ENCODE measurements at places on chromosomes 2 and 18.

DNA sequence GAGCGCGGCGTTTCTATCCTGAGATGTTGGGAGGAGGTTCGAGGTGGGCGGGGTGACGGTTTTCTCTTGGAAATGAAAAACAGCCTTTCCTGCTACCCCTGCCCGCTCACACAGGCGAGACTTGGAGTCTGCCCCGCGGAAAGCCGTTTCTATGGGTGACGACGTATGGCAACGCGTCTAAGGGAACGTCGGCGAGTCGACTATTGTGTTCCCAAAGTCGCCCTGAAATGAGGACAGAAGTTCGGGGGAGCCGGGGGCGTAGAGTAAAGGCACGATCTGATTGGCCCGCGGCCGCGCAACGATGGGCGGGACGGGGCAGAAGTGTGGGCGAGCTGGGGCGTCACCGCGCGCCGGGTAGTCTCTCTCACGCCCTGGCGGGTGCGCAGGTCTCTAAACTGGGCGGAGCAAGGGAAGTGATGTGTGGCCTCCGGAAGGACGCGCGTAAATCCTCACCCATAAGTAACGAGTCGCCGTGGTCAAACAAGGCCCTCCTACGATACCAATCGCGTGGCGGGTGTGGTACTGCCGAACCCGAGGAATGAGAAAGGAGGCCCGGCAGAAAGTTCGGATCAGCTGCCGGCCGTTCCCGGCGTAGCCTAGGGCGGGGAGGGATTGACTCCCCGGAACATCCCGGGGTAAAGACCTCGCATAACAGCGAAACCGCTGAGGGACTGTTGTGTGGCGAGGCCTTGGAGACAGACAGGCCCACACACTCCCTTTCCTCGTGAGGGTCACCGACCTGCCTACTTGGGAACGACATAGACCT lies 89.6 kb downstream of the FAM161A start:
- DNase-seq, result peak; percentile 99

GRCh38 chr2:122019724-122020123 lies 264.3 kb downstream of the TSN start:
- no peak for DNase-seq

DNA sequence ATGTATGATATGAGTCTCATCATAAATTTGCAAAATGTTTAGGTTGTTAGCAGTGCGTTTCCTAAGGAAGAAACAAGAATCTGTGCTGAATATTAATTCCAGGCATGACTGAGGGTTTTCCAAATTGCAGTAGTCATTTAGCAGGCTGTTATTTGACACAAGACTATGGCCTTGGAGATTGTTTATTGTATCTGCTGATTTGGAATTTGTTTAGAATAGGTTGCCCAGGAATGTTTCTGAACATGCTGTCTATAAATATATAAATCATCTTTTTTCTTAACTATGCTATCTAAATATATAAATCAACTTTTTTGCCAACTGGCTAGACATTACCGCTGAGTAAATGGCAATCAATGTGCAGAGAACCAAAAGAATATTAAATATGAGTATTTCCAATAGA lies 90.9 kb downstream of the DOK6 start:
- peak; percentile 17 for DNase-seq

DNA sequence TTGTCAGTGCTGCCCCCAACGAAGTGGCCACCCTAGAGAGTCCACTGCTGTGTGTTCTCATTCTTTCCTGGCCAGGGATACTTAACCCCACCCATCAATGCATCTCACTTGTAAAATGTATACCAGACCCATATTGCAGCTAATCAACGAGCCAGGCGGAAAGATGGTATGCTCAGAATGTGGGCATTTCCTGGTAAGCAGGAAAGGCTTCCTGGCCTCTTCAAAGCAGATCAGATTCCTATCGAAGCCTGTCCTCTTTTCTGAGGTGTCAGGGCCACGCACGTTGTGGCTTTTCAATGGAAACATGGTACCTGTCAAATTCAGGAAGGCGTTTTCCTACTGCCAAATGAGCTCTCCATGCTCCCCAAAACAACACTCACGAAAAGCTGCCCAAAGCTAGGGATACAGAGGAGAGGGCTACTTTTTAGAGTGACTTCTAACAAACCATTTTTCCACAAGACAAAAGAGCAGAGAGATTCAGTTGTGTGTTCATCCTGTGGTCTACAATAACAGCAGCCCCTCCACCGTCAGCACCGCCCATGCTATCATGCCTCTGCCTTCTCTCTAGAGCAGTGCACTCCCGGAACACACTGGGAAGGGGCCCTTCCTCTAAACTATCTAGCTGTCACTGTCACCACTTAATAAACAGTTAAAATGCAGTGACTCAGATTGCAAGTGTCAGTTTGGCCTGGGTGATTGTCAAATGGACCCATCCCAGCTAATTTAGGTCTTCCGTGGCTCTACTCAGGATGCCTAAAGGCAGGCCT lies 535.1 kb downstream of the RNF144A start:
- no peak for DNase-seq

- no peak for DNase-seq
These were observed 4.9 kb upstream of the DUSP2 start for GRCh38 chr2:96150007-96150640.

DNA sequence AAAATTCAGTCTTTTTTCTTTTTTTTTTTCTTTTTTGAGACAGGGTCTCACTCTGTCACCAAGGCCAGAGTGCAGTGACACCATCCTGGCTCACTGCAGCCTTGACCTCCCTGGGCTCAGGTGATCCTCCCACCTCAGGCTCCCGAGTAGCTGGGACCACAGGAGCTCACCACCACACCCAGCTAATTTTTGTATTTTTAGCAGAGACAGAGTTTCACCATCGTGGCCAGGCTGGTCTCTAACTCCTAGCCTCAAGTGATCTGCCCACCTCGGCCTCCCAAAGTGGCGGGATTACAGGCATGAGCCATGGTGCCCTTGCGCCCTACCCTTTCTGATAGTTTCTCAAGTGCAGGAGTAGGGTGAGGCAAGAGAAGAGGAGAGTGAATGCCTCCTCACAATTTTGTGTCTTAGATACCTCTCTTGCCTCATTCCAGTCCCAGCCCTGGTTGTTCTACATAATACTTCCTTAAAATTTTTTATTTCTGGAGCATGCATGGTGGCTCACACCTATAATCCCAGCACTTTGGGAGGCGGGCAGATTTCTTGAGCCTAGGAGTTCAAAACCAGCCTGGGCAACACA lies 68.2 kb upstream of the CAB39 start:
- DNase-seq, result no peak

- DNase-seq, result no peak
These were observed 19.9 kb downstream of the PCARE start for GRCh38 chr2:29054430-29054829.

DNA sequence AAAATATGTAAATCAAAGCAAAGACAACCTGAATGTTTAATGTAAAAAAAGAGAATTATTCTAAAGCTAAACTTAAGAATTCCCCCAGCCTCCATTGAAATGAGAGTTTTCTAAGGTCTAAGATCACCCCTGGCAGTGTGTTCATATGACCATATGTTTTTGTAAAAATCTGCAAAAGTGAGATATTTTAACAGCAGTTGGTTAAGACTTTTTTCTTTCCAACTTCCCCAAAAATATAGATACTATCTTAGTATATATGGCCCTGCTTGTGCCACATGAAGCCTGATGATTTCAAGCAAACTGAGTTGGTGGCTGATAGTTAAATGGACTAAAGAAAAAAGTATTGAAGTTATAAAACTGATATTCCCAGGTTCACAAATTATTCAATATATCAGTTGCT lies 35.4 kb downstream of the ZNF804A start:
- DNase-seq, result no peak

GRCh38 chr2:99140860-99141109 lies 722 bp upstream of the C2orf15 start:
- no peak for DNase-seq

GRCh38 chr2:64655018-64655664 lies 1.4 kb upstream of the SERTAD2 start:
- peak; percentile 39 for DNase-seq

DNA sequence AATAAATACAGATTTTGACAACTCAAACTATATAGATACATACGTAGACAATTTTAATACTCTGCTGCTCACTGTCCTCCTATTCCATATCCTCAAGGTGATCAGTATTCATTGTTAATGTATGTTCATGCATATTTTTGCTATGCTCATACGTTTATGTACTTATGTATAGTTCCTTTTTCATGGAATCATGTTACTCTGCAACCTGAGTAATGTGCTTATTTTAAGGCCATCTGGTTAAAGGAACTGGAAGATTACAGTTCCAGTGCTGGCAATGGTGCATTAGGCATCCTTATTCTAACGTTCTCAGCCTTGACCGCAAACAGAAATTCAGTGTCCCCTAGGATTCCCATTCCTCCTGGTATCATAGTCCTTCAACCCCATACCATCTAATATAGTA lies 385.0 kb upstream of the TNP1 start:
- no peak for DNase-seq

Measured in mesenchymal stem cell (in vitro differentiated cells and primary cell).